ENCODE measurements at places on chromosomes 16 and 17.

DNA sequence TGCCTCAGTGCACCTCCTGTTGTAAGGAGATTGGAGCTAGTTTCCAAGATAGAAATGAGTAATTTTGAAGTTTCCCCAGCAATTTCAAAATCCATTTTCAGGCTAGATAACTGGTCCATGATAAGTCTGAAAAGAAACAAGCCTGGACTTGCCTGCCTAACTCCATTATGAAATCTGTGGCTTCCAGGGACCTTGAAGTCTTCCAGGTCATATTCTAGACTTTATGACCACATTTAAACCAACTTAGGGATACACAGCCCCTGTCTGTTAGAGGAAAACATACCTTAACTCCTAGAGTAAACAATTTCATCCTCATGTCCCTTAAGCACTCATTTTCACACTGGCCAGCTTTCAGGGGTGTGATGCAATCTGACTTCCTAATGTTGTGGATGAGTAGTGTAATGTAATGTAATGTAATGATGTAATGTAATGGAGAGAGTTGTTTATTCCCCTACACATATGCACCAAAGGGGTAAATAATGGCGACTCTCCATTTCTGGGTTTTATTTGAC, 96.7 kb upstream of the FAM20A start:
- no peak for DNase-seq

DNA sequence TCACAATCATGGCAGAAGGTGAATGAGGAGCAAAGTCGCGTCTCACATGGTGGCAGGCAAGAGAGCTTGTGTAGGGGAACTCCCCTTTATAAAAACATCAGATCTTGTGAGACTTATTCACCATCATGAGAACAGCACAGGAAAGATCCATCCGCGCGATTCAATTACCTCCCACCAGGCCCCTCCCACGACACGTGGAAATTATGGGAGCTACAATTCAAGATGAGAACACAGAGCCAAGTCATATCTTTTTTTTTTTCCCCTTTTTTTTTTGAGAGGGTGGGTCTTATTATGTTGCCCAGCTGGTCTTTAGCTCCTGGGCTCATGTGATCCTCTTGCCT, 60.0 kb downstream of the RPTOR start:
- DNase-seq = no peak

DNA sequence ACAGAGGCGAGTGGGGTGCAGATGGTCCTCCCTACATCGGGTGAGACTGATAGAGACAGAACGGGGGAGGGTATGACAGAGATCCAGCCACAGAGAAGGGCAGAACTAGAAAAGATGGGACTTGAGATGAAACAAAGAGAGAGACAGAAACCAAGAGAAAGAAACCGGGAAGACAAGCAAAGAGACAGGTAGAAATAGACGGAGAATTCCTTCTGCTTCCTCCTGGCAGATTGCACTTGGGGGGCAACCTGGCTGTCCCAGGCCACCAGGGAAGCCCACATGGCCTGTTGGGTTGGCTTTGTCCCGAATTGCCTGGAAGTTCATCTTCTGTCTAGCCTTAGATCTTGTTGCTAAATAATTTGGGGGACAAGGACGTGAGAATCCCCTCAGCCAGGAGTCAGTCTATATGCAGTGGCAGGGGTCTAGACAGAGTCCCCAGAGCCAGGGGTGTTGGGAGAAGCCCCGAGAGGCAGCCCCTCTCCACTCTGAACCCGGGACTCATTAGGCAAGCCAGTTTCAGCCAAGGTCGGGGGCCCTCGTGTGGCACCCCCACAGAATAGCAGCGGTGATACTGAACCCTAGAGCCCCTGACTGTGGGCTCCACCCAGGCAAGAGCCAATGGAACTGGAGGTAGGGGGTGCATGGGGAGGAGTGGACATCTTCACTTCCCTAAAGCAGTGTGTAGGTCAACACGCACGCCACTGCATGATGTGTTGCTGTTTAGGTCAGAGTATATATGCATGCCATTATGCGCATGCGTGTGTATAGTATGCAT, 627 bp upstream of the TSPOAP1 start:
- no peak for DNase-seq

DNA sequence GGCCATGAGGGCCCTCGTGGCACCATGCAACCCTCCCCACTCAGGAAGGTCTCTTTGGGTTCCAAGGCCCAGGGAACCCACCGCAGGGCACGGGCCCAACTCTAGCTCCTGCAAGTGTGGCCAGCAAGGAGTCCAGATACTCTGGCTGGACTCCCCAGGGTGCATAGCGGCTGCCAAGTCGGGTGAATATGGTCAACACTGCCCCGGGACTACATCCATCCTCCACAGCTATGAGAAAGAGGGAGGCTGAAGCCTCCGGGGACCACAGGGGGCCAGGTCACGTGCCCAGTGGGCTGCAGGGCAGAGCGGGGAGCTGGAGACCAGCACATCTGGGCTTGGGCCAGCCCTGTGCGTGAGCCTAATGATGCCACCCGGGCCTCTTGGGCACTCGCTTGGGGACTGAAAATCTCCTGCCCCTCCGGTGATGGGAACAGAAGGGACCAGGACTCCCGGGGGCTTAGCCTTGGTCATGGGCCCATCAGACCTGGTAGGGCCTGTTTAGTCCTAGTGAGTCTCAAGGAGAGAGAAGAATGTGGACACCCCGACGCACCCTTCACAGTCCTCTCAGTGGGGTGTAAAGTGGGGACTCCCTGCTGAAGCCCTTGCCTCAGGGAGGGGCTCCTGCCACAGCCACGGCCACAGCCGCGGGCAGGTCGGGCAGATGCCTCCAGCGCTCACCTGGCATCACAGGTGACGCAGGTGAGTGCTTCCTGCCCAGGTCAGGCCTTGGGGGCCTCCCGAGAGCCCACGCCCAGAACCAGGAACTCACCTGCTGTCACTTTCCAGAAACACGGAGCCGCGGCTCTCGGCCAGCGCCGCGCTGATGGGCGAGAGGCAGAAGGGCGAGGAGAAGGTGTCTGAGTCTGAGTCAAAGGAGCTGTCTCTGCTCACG, 26.0 kb downstream of the TBC1D16 start:
- DNase-seq = no peak

GRCh38 chr16:85361441-85362118, 249.3 kb upstream of the CIBAR2 start:
- DNase-seq = no peak

DNA sequence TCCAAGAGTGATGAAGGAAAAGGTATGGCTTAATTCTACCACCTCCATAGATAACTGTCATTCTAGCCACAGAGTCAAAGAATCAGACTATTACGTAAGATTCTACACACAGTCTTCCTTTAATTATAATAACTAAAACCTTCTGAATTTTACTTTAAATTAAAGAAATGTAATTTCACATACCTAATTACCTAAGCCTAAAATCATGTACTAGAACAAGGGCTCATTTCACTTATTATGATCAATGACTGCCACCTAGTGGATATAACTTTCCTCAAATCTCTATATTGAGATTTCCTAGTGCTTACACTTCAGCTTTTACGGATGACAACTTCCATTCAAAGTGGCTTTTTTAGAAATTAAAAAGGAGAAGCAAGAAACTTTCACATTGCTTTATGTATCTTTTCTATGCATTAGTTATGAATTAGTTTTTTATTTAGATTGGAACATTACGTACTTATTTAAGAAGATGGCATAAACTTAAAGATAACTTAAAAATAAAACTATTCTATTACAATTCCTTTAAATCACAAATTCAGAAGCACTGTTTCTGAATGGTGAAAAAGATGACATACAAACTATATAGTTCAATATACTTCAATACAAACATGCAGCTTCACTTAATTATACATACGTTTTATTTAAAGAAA, 18.2 kb upstream of the ABCA10 start:
- DNase-seq = no peak

GRCh38 chr16:82852388-82853008, 225.7 kb downstream of the CDH13 start:
- DNase-seq = no peak

DNA sequence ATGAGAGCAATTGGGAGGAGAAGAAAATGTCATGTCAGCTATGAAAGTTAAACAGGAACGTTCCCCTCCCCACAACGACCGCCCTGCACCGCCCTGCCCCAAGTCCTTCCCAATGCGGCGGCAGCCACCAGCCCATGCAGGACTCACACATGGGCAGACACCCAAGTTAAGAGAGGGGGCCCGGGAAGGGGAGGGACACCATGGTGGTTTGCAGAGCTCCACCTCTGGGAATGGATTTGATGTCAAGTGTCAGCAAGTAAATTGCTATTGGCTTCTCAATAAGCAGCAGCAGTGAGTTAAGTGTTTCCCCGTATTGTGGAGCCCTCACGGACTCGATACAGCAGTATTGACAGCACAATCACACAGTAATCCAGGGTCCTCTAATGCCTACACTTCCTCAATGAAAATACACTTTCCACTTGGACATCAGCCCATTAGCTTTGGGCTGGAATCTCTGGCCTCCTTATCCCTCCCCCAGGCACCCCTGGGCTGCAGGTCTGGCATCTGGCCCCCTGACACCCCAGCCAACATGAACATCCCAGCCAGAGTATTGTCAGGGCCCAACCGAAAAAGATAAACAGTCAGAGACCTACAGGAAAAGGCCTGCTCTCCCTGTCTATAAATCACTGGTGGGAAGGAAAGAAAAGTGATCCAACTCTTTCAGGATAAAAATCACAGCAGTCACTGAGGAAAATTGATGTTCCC, 22.6 kb downstream of the ZFHX3 start:
- DNase-seq = no peak

DNA sequence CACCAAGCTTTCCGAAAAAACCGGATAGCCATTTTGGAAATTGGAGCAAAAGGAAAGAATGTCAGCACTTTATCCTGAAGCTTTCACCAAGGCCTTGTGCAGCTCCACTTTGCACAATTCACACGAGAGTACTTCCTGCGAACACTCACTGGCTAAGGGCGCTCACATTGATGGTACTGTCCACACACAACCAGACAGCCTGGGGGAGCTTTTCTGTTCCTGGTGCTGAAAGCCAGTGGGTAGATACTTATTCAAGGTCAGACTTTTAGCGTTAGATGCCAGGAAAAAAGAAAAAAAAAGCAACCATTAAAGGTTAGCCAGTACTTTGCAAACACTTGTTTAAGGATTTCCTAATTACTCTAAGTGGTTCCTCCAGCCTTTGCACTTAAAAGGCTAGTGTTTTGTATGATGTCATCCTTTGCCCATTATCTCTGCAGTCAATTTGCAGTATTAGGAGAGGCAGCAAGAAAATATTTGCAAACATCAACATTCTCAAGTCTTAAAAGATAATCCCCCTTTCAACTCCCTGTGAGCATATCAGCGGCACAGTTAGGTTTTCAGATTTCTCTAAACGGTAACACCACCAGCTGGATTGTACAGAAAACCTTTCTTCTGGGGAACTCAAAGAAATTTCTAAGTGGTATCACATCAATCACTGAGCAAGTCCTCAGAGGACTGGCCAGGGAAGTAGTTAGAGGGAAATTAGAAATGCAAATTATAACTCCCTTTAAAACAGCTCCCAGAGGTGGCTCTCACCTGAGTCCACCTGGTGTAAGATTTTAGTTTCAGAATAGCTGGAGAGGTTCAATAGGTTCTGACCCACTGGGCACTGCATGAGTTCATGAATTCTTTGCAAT, 243.4 kb upstream of the IRX5 start:
- DNase-seq = no peak

GRCh38 chr16:57325458-57325857, 33.1 kb upstream of the CCL22 start:
- DNase-seq = no peak

DNA sequence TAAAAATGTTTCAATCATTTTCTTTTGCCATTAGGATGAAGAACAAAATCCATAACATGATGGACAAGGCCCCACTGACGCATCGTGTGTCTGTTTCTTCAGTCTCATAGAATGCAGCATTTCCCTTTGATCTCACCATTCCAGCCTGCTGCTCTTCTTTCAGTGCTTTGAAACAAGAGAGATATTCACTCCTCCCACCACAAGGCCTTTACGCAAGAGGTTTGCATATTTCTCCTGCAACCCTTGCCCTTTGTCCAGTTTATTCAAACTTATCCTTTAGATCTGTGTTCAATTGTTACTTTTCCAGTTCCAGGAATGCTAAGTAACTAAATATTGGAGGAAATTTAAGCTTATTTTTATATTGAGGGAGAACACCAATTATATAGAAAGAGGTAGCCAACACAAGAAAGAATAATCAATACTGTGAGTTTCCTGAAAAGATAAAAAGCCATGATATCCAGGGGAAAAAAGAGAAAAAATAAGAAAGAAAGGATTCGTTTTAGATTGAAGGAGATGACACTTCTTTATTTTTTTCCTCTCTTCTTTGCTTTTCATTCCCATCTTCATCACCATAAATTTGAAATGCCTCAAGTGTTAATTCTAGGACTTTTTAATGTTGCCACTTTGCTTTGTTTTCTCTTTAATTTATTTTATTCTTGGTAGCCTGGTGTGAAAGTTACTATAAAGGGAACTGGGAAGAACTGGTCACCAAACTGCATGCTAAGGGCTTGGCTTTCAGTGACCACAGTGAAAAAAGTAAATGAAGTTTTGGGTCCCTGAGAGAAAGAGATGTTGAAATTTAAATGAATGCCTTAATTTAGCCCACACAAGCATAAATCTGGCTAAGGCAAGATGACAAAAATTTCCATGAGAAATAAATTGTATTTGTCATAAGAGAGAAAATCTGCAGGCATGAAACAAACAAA, 102.1 kb downstream of the KIF2B start:
- DNase-seq = no peak

GRCh38 chr17:21194703-21195102, 19.3 kb downstream of the TMEM11 start:
- DNase-seq = no peak

- no peak for DNase-seq
These were observed 2286.4 kb downstream of the TP53TG3F start for GRCh38 chr16:35745821-35746248.

GRCh38 chr16:86359571-86359970, 150.8 kb upstream of the FOXF1 start:
- DNase-seq = no peak

GRCh38 chr16:3879887-3880564, 487 bp downstream of the CREBBP start:
- DNase-seq = no peak

- DNase-seq = no peak
These were observed 10.2 kb downstream of the MARCHF10 start for GRCh38 chr17:62797959-62798358.

DNA sequence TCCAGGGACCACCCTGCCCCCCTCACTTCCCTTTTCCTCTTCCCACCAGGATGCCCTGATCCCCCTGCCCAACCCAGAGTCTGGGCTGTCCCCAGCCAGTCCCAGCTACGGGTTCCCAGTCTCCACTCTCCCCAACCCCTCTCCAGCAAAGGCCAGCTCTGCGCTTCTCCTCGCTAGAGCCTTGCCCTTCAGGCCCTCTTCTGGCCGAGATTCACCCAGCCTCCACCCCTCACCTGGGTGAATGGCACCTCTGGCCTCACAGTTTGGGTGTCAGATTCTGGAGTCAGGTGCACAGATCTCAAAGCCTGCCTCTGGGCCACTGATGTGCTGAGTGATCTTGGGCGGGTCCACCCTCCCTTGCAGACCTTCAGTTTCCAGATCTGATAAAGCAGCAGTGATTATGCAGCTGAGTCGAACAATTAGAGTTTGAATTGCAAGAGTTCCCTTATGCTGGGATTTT, 185.6 kb upstream of the TNRC6C start:
- DNase-seq = no peak
